Endothelial cell of umbilical vein (primary cell): ENCODE measurements at places on chromosomes 1 and 21.

GRCh38 chr1:2990376-2991115, 30.7 kb upstream of the ACTRT2 start:
- DNase-seq, result no peak

DNA sequence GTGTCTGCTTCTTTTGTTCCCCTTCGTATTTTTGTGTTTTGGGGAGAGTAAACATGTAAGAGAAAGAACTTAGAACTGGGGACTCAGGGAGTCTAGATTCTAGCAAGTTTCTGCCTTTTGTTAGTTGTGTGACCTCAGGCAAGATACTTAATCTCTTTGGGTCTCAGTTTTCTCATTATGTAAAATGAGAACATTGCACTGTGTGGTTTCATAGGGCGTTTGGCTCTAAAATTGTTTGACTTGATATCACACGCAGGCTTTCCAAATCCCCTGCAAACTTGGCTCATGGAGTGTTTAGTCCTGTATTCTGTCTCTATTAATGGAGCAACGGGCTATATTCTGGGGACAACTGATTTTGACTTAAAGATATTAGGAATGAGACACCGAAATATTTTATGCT, 57.7 kb downstream of the NTNG1 start:
- no peak for DNase-seq

DNA sequence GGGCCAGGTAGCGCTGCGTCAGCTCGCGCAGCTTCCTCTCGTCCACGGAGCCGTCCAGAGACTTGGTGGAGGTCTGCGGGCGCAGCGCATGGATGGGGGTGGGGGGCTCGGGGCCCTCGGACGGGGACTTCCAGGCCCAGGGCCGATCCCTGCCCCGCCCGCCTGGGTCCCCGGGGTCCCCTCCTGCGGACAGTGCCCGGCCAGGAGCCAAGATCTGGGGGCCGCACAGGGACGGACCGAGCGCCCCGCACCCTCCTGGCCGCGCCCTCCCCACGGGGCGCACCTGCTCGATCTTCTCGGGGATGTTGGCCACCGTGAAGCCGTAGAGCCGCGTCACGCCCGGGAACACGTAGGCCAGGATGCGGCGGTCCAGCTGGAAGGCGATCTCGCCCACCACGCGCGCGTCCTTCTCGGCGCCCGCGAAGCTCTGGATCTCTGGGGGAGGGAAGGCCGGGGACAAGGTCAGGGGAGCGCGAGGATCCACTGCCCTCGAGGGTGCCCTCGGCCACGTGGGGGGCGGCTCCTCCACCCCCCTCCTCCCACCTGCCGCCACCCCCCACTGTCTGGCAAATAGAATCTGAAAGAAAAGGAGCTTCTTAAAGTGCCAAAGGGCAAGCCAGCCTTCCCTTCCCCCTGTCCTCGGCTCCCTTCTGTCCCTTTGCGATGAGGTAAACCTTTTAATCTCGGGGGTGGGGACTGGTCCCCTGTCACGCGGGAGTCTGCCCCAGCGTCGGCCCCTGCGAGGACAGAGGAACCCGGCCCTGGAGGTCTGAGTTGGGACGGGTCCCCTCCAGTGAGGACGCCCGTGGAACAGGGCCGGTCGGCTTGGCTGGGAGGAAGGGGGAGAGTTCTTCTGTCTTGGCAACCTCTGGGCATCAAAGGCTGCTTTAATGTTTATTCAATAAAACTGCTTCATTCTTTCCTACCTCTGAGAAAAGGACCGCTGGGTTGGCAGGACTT, 6.5 kb upstream of the FTCD start:
- no peak for DNase-seq

DNA sequence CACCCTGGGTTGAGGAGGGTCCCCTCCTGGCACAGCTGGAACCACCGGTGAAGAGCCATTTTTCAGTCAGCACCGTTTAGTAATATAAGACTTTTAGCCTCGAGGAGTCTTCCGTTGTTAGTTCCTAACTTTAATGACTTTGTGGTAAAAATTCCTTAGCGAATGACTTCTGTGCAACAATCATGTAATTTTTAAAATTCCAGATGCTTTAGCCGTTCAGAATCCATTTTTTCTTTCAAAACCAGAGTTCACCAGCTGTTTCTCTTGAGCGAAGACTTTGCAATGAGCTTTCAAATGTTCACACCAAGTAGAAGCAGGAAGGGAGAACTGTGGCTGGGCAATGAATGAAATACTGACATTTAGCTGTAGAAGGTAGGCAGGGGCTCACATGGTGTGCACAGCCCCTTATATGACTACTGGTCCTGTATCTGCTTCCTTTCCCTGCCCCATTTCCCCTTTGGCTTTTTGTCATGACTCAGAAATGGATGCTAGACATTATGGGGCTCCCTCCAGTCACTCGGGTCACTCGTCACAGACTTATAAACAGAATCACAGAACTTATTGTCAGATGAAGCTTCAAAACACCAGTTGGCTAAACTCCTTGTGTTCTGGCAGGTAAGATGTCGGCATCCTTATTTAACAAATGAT, 4.1 kb downstream of the DISC1 start:
- DNase-seq, result no peak

GRCh38 chr1:184893695-184894094, 80.6 kb downstream of the NIBAN1 start:
- no peak for DNase-seq

GRCh38 chr1:167880580-167881021, 33.3 kb downstream of the ADCY10 start:
- DNase-seq, result no peak

DNA sequence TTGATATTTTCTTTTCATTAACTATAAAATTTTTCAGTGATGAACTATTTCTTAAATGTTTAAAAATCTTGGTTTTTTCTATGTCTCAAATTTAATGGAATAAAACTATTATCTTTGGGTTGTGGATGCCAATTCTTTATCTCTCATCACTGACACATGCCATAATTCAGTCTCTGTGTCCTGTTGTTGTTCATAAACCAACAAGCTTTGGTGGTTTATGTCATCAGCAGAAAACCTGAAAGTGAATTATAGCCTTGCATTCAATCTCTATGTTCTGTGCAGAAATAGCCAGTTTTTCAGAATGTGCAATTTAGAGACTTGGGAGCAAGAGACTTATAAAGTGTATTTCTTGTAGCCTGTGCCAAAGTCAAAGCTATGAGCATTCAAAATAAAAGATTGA, 462.6 kb upstream of the ADGRL4 start:
- no peak for DNase-seq

DNA sequence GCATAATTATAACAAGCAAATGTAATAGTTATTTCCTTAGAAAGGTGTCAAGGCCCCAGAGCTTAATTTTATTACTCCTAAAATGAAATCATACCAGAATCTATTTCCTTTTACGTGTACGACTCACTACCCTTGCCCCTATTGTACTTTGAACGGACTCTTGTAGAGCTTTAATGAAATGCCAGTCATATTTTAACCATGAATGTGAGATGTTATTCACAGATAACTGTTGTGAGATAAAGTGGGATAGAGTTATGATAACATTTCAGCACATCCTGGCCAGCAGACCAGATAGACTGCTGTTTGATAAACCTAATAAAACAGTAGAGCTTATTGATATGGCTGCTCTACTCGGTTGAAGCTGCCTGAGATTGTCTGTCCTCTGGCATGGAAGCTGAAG, 500.8 kb upstream of the PBX1 start:
- peak; percentile 11 for DNase-seq

DNA sequence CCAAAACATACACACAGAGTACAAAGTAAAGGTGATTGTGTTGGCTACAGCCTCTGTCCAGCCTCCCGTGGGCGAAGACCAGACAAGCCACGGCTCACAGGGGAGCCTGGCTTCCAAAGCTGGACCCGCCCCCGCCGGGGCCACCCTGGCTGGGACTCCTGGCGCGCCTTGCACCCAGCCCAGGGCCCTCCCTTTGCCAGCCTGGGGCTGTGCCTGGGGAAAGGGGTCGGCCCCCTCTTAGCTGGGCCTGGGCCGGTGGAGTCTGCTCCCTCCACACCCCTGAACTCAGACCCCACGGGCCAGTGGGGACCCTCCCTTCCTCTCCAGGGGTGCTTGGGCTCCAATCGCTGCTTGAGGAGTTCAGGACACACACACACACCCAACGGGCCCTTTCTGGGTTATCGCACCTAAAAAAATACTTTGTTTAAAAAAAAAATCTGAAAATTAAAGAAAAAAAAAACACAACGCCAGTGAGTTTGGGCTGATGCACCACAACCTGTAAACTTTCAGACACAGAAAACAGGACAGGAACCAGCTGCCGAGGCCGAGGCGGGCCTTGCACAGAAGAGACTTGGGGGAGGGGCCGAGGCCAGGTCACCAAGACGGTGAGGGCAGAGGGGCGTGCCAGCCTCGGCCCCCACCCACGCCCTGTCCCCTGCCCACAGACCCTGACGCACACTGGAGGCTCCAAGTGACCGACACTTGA, 56.3 kb downstream of the KCNAB2 start:
- no peak for DNase-seq
